Left colon (tissue), 2 donors: ENCODE measurements at places on chromosomes 4 and X.

- DNase-seq, result no peak
These were observed 31.5 kb upstream of the HPGD start for GRCh38 chr4:174553828-174554227.

DNA sequence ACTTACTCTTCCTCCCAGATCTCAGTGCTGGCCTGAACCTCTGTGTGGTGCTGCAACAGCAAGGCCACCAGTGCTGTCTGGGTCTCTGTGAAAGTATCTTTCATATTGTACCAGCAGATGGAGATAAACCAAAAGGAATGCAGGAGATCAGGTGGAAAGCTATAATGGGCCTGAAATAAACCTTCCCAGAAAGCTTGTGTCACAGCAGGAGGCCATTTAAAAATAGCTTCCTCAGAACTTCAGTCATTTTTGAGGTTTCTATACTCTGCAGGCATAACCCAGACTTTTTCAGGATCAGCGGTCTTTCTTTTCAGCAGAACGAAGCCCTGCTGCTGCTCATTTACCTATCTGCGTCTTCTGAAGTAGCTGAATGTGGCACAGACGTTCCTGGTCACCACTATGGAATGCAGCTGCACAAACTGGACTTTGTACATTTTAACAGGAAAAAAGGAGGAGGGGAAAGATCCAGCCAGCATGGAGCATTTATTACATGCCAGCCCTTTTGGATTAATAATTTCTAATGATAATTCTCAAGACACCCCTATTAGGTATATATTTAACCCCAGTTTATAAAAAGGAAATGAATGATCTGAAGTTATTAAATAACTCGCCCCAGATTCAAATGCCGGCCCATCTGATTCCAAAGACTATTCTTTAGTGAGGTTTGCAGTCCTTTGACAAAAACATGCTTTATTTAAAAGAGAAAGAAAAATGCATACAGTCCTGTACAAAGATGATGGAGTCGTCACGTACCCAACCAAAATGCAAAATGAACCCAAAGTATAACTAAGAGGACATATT, 119.7 kb downstream of the NFKB1 start:
- peak; percentile 31 for DNase-seq

- no peak for DNase-seq
These were observed 74.5 kb downstream of the DIPK2B start for GRCh38 chrX:45126158-45126557.

DNA sequence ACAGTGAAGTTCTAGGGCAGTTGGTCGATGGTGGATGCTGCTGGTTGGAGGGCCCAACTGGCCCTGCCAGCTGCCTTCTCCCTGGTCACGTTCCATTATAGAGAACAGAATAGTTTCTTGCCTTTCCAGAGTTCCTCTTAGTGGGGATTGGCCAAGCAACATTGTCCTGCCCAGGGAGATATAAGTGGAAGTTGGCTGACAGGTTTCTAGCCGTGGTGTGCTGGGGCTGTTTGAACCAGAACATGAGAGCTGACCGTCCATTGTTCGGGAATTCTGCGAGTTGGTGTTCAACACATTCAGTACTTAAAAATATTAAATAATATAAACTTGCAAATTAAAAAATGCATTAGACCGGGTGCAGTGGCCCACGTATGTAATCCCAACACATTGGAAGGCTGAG, 3.5 kb upstream of the AFAP1 start:
- no peak for DNase-seq

DNA sequence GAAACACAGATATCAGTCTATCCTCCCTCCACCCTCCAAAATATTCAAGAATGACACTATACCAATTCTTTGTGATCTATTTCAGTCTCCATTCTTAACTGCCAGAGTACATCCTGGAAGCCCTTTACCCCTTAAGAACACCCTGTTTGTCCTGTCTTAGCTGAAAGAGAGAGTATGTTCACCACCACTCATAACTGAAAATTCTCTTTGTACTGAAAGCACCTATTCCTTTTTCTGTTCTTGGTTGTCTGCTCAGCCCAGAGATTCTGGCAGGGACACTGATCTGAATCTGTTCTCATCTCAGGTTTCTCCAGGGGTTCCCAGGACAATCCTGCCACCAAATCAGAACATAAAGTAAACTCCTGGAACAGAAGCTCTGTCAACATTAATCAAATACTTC, 25.4 kb upstream of the EREG start:
- DNase-seq, result no peak

- peak; percentile 40 for DNase-seq
These were observed 547.5 kb downstream of the SMARCA1 start for GRCh38 chrX:128975745-128976144.

- no peak for DNase-seq
These were observed 15.0 kb downstream of the ABLIM2 start for GRCh38 chr4:8143392-8144140.

- no peak for DNase-seq
These were observed 197.6 kb upstream of the FAM9B start for GRCh38 chrX:9231491-9231890.

- no peak for DNase-seq
These were observed 255.1 kb downstream of the C4orf33 start for GRCh38 chr4:129350834-129351721.

DNA sequence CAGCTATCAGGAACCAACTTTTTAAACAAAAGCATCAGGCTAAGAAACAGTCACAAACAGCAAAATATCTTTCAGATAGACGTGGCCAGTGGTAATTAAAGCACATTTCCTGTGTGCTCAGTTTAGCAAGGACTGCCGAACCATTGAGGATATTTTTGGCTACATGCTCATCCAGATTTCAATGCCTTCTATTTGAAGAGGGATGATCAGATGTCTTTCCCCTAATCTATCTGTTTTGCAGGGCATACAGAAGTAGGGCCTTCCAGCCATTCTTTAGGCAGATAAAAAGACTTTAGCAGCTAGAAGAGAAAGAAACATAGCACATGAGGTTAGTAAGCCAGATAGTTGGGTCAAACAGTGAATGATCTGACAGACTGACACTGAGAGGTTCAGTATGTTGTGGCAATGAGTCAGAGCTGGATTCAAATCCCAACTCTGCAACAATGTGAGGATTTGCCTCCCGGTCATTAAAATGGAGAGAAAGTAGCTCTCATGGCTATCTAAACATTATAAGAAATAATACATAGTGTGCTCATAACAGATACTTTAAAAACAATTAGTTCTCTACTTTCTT, 100.0 kb upstream of the PRKG2 start:
- DNase-seq, result no peak

- DNase-seq, result peak; percentile 18
These were observed 732 bp upstream of the ADRA2C start for GRCh38 chr4:3765271-3766035.

DNA sequence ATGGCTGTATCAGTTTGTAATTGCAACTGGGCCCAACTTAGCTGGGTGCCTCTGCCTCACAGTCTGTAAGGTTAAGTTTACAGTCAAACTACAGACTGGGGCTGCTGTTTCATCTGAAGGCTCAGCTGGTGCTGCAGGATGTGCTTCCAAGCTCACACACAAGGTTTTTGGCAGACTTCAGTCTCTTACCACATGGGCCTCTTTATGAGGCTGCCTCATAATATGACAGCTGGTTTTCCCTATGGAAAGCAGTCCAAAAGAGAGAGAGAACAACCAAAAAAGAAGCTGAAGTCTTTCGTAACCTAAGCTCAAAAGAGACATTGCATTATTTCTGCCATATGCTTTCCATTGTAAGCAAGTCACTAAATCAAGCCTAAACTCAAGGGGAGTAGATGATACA, 271.7 kb downstream of the DCTD start:
- no peak for DNase-seq

DNA sequence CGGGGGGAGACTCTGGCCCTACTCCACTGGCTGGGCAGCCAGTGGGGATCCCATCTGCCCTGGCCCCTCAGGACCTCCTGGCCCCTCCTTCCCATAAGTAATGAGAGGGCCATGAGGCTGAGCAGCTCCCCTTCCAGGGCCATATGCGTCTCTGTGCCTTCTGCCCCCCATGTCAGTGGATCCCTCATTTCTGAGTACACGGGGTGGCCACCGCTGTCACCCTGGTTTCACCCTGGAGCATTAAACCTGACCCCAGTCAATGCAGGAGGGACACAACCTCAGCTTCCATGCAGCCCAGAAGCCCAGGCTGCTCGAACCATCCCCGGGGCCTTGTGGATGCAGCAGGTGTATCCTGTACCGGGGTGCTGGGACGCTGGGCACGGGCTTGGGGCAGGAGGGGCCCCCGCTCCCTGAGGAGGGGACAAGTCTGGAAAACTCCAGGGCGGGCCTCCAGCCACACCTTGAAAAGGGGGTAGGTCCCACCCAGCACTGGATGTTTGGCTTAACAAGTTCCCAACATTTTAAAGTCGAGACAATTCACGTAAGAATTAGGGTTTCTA, 24.2 kb downstream of the ATP5ME start:
- DNase-seq, result no peak

- no peak for DNase-seq
These were observed 54.3 kb downstream of the LRBA start for GRCh38 chr4:150960818-150961217.

DNA sequence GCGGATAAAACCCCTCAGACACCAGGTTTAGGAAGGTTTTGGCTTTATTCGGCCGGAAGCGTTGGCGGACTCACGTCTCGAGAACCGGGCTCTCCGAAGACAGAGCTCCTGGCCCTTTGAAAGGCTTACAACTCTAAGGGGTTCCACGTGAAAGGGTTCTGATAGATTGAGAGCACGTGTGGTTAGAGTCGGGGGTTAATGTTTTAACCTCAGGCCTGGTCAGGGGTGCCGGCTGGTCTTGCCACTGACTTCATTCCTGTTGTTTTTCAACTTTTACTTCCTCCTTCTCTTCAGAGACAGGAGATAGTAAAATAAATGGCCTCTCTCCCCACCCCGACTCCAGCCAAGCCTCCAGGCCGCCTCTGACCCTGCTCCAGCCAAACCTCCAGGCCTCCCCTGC, 4.7 kb upstream of the ASMT start:
- DNase-seq, result no peak

DNA sequence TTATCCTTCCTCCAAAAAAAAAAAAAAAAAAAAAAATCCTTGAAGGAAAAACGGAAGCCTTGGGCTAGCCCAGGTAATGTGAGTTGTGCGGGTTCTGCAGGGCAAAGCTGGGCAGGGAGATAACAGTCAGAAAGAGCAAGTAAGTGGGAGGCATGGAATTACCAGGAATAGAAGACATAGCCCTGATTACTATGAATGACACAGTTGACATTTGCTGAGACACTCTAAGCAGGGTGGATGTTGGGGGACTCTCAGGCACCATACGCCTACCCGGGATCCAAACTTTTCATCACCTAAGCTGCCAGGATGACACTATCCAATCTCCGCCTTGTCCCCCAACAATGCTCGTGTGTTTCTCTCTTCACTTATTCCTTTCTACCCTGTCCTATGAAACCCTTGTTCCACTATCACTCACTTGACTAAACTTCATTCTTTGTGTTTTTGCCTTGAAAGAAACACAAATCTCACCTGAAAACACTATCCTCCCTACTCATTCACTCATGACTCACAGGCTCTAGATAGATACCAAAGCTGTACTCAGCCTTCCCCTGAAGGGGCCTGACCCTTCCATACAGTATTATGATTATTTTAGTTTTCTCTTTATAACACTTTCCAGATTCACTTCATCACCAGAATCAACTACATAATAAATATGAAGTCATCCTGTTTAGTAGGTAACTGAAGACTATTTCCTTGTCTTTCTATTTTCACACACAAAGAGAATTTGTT, 158.4 kb downstream of the INPP4B start:
- no peak for DNase-seq

GRCh38 chrX:19514791-19515614, at the start of gene MAP3K15:
MAP3K15 (minus strand) TSS chrX:19515508; CDS start chrX:19515261, 247 bp downstream.
- peak; percentile 28 for DNase-seq

- no peak for DNase-seq
These were observed 42.5 kb upstream of the C1GALT1C1 start for GRCh38 chrX:120672389-120672788.

- no peak for DNase-seq
These were observed 39.4 kb upstream of the IRF2 start for GRCh38 chr4:184513802-184514120.

DNA sequence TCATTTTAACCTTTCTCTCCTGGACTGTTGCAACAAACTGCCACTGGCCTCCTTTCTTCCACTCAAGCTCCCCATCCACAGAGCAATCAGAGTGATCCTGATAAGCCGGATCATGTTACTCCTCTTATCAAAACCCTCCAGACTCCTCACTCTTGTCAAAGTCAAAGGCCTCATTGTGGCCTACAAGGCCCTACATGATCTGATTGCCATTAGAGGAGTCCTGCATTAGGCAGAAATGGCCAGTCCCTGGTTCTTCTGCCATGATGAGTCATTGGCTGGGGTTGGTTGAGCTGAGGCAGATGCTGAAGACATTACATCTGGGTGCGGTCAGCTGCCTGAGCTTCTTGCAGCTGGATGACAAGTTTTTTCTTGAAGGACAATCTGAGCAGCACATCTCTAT, 32.7 kb upstream of the CASK start:
- DNase-seq, result no peak

- DNase-seq, result no peak
These were observed 16.1 kb upstream of the REPS2 start for GRCh38 chrX:16930392-16930791.

GRCh38 chrX:16559206-16559619, 90.7 kb upstream of the S100G start:
- DNase-seq, result no peak
